ENCODE measurements at places on chromosomes 11 and 22.

DNA sequence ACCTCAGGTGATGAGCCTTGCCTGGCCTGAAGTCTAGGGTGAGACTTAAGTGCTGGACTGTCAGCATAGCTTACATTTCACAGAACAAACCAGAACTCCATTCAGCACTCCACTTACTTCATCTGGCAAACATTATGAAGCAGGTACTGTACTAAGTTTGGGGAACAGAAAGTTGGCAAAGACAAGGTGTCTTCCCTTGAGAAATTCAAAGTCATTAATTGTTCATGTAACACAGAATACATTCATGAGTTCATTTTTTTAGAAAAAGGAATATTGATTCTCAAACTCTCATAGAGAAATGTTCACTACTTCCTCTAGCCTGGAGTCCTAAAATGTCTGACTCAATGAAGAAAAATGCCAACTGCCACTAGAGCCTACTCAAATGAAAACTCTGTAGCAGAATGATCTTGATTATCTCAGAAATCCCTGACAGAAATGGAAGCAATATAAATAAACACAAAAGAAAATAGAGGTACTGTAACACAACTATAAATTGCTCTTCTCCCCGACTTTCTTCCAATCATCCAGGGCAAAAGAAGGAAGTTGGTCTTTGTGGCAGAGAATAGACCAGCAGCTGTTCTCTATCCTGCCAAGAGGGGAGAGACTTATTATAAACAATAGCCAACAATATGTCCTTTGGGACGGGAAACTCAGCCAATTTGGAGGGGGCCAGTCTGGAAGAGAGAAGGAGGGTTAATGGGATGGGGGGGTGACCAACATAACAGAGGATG, 129.2 kb upstream of the MTMR2 start:
- DNase-seq = no peak

GRCh38 chr11:22920939-22921565, 60.8 kb upstream of the CCDC179 start:
- DNase-seq = no peak

DNA sequence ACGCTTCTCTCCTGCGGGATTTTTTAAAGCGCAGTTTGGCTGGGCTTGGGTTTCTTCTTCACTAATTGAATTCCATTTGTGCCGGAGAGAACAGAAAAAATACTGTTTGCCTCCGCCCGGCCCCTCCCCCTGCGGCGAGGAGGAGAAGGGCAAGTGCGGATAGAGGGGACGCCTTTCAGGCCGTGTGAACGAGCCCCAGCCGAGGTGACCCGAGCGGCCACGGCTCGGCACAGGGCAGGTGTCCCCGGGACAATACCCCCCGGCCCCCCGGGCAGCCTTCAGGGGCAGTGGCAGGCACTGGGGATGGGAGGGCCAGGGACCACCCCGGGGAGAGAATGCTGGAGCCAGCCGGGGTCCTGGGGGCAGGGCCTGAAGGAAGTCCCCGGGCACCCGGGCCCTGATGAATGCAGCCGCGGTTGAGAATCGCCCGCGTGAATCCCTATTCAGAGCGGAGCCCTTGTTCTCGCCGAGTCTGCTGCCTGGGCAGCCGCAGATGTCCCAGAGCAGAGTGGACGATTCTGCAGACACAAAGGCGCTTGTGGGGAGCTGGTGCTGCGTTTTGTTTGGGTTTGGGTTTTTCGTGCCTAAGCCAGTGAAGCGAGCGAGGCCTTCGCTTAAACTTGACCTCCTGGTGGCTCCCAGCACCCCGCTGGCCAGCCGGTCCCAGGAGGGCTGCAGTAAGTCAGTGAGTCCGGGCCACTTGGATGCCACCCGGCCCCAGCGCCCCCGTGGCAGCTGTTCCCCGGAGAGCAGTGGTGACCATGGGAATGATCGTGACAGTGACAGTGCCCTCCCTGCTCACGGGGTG, 96.0 kb downstream of the WNT7B start:
- DNase-seq = no peak

DNA sequence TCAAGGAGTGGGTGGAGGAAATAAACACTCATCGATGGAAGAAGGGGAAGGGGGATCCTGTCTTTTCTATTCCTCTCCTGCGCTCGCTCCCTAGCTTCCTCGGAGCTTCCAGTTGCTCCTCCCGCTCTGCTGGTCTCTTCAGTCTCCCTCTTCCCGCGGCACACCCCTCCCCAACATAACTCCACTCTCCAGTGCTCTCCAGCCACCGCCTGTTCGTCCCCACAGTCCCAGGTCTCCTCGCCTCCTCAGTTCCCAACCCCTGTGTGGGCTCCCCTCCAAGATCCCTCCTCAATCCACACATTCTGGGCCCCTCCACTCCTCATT, 438 bp downstream of the ZW10 start:
- DNase-seq = no peak

GRCh38 chr11:122604621-122605020, 50.9 kb upstream of the UBASH3B start:
- DNase-seq = no peak

DNA sequence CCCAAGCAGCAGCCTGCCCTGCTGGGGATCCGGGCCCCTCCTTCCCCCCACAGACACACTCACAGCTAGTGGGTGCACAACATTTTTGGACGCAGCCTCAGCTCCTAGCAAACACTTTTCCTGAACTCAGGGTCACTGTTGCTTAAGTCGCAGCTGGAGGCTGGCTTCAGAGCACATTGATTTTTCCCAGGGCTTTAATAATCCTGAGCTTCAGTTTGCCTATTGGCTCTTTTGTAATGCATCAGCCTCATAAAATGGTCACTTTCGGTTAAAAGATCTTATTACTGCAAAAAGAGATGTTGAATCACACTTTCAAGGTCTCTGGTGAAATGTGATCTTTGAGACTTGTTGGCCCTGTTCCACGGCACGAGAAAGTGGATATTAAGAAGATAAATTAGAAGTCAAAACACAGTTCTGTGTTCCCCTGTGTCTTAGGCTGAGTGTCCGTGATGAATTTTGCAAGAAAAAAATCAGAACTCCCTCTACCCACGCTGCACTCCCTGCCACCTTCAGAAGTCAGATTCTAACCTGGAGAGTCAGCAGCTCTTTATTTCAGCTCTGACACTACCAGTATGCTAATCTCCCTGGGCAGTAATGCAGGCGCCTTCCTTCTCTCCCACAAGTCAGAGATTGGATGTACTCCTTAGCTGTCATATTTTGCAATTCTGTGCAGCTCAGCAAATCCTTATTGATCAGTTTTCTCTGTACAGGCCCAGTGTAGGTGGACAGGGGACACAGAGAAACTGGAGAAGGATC, 158.2 kb upstream of the E2F8 start:
- DNase-seq = no peak

- DNase-seq = no peak
Observed at GRCh38 chr11:77968337-77968736, 26.1 kb downstream of the INTS4 start.
